ENCODE measurements at places on chromosomes 6 and 20.
A peak's percentile ranks its signal among the peaks of the same experiment; 100 is the strongest.

GRCh38 chr6:1609648-1610496 lies at the start of gene FOXC1:
Gene FOXC1, plus strand, starts transcription at chr6:1609915. Its CDS starts 531 bp downstream, at chr6:1610446.
- peak; percentile 70 for DNase-seq

DNA sequence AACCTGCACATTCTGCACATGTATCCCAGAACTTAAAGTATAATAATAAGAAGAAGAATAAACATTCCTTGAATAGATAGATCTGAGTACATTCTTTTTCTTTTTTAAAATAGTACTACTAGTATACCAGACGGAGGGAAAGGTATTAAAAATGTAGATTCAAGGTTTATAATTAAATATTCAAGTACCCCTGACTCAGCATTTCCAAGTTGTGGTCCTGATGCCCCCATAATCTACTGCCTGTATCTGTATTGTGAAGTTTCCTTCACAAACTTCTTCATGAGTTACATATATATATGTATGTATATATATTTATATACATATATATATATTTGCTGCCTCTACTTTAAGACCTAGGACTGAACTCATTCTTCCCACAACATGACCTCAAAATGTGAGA lies 14.0 kb downstream of the FRK start:
- DNase-seq, result no peak

- DNase-seq, result no peak
These were observed 2.4 kb upstream of the SPEF1 start for GRCh38 chr20:3783511-3784195.

DNA sequence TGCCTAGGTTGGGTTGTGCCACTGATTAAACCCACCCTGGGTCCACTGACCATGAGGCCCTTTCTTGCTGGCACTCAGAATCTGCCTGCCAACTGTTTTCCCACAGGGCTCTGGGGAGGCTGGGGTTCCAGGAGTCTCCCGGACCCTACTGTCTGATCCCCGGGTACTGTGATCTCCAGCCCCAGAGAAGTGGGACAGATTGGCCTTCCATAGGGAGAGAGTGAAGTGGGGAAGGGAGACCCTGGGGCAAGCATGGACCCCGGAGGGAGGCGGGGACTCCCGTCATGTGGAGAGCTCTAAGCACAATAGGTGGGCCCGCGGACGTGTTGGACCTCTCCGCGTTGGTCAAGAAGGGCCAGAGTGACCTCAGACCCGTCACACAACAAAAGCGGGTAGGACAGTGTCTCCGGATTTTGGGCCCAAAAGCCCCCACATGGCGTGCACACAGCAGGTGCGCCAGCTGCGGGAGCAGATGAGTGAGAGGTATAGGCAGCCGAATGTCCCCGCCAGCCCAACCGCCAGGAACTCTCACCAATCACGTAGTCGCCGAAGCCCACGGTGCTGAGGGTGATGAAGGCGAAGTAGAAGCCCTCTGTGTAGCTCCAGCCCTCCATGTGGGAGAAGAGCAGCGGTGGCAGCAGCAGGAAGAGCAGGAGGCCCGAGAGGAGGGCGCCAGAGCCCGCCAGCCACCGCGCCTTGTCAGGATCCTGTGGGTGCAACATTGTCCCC lies 10.6 kb downstream of the KCNK17 start:
- no peak for DNase-seq

- DNase-seq, result no peak
These were observed 133.8 kb downstream of the ARID1B start for GRCh38 chr6:156910938-156911337.

DNA sequence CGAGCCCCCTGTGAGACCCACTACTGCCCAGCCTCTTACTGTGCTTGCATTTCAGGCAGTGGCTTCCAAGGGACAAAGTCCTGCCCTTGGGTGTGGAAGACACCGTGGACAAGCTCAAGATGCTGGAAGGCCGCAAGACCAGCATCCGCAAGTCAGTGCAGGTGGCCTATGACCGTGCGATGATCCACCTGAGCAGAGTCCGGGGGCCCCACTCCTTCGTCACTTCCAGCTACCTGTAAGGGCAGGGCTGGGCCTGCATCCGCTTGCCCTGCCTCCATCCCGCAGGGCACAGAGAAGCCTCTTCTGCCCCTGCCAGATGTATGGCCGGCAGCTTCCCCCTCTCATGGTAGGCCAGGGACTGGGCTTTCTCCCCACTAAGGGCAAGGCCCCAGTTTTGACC lies 33.8 kb downstream of the BRPF3 start:
- no peak for DNase-seq

DNA sequence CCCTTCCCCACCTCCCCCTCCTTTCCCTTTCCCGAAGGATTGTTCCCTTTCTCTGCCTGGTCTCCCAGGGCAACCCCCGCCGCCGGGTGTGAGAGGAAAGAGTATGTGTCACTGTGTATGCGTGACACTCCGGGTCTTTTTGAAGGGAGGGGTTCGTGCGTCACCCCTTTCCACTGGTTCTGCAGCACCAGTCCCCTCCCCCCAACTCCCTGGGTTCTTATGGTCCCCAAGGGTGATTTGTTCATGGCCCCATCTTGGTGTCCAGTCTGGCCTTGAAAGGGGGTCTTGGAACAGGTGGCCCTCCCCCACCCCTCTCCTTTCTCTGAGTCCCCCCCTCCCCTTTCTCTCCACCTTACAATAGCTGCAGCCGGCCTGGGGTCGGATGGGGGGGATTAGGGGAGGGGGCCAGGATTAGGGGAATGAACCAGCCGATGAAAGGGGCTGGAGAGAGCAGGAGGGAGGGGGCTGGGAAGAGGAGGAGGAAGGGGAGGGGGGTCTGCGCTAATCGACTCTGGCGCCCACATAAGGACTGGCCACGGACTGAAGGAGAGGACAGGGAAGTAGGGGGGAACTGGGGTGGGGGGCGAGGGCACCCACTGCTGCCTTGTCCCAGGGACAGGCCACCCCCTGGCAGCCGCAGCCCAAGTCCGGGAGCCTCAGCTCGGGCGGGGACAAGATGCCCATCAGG lies 1.3 kb upstream of the RING1 start:
- DNase-seq, result no peak

DNA sequence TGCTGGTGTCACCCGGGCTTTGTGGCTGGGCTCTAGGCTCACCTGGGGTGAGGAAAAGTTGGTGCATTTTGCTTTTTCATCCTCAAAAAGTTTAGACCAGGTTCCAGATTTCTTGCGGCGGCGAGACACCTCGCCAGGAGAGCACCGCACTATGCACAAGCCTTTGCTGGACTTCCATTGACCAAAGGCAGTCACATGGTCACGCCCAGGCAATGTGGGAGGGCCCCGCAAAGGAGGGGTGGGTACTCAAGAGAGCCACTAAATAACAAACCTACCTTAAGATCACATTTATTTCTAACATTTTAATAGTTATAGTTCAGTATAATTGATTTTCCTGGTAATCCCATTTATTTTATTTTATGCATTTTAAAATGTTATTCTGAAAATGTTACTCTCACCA lies 3.0 kb upstream of the KIF16B start:
- DNase-seq, result no peak

- no peak for DNase-seq
These were observed 41.1 kb upstream of the SPACA1 start for GRCh38 chr6:88006557-88006956.

GRCh38 chr6:139290787-139291311 lies 949 bp downstream of the TXLNB start:
- DNase-seq, result no peak

DNA sequence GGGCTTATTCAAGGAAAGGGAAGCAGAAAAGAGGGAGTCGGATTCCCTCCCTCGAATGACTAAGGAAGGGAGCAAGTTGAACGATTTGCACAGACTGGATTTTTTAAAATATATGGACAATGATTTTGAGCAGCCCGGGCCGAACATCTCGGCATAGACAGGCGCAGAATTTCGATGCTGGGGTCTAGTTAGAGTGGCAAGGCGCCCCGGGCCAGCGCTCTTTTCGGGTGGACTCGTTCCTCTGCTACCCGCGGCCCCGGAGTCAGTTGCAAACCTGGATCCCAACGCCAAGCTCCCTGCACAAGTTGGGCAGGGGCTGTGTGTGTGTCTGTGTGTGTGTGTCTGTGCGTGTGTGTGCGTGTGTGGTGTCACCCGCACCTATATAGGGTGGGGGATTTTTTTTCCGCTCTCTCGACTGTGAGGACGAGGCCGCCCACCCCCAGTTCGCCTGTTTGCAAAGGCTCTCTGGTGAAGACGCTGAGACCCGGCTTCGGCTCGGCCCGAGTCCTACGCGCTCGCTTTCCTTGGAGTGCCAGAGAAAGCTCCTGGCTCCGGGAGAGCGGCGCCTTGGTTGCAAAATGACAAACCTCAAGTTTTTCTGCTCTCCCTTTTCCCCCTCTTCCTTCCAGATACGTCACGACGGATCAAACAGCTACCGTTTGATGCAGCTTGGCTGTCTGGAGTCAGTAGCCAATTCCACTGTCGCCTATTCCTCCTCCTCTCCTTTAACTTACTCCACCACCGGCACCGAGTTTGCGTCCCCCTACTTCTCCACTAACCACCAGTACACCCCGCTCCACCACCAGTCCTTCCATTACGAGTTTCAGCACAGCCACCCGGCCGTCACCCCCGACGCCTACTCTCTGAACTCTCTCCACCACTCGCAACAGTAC lies 1.4 kb downstream of the TFAP2D start:
- DNase-seq, result no peak

GRCh38 chr6:3410385-3411360 lies 46.2 kb downstream of the SLC22A23 start:
- peak; percentile 70 for DNase-seq

- DNase-seq, result no peak
These were observed 83.6 kb downstream of the PLEKHG1 start for GRCh38 chr6:150683320-150683719.

DNA sequence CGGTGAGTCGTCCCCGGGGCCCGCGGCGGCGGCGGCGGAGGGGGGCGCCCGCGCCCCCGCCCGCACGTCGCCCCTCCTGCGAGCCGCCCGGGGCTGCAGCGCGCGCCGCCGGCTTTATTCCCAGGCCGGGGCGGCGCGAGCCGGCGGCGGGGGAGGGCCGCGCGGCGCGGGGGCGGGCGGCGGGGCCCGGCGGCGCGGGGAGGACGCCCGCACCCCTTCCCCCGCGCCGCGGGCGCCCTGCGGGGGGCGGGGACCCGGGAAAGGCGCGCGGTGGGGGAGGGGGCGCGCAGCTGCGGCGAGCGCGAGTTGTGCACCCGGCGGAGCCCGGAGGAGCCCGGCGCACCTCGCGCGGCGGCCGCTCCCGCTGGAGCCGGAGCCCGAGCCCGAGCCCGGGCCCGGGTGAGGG lies 646 bp downstream of the HMGA1 start:
- peak; percentile 54 for DNase-seq

DNA sequence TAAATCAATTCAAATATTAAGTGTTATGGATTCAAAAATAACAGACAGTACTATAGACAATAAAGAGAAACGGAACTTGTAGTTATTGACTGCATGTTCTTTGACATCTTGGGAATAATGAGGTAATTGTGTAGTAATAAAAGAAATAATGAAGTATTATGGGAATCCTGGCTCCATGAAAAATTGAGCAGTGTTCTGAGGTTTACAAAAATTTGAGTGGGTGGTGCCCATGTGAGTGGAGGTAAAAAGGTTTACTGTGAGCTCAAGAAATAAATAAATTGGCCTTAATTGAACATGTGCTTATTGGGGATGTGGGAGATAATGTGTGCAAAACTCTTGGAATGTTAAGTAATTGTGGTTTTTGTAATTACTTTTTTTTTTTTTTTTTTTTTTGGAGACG lies 1013.7 kb upstream of the GJE1 start:
- no peak for DNase-seq

- DNase-seq, result no peak
These were observed 2.4 kb downstream of the BPI start for GRCh38 chr20:38306379-38306778.

- no peak for DNase-seq
These were observed 548 bp downstream of the PROCR start for GRCh38 chr20:35172434-35172806.

- DNase-seq, result no peak
These were observed 425 bp downstream of the HBS1L start for GRCh38 chr6:135054226-135054568.

GRCh38 chr6:72365773-72366172 lies 256.1 kb upstream of the KCNQ5 start:
- DNase-seq, result no peak

DNA sequence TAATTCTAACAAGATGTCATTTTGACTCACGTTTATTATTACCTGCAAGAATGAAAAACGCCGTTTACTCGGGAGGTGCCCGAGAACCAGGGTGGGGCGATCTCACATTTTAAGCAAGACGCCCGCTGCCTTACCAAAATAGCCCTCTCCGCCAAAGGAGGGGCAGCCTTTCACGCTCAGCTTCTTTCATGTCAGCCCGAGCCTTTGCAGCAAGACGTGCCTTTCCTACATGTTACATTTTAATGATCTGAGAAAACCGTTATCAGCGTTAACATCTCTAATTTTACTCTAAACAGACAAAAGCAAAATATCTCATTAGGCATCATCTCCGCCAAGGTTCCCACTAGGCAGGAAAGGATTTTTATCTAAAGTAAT lies 2.0 kb downstream of the BACH2 start:
- peak; percentile 40 for DNase-seq

- no peak for DNase-seq
These were observed 110.3 kb downstream of the CARMIL1 start for GRCh38 chr6:25389471-25389870.

- no peak for DNase-seq
These were observed 359.4 kb downstream of the CD83 start for GRCh38 chr6:14476793-14477531.

- DNase-seq, result no peak
These were observed 23.2 kb downstream of the LAMA4 start for GRCh38 chr6:112231164-112231563.

DNA sequence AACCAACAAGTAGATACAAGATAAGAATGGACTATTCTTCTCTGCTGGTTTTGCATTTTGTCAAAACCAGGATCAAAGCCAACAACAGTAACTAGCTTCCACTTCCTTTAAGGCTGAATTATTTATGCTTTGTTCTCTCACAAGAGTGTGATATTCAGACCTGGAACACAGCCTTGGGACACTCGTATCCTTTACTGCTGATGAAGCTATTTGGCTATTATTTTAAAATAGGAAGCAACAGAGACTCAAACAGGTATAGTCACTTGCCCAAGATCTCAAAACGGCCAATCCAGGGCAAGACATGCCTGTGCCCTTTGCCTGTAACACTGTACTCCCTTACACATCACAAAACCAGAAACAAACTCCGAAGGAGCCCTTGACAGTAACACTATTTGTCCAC lies 19.9 kb downstream of the SPTLC3 start:
- DNase-seq, result no peak

- no peak for DNase-seq
These were observed 367 bp upstream of the PCIF1 start for GRCh38 chr20:45934046-45934585.

DNA sequence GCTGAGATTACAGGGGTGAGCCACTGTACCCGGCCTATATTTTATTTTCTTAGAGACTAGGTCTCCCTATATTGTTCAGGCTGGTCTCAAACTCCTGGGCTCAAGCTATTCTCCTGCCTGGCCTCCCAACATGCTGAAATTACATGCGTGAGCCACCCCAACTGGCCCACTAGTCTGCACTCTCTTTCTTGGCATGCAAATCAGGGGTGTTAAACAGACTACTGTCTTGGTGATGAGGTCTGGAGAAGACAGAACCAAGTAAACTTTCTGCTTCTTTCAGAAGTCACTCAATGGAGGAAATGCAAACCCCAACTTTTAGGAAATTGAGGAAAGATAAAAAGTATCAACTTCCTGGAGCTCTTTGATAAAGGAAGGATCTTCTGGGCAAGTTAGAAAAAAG lies 8.0 kb upstream of the TUBB2B start:
- no peak for DNase-seq
